ENCODE measurements at places on chromosomes 13 and 19.

- no peak for DNase-seq
These were observed 99.2 kb upstream of the MIR17HG start for GRCh38 chr13:91248249-91248648.

DNA sequence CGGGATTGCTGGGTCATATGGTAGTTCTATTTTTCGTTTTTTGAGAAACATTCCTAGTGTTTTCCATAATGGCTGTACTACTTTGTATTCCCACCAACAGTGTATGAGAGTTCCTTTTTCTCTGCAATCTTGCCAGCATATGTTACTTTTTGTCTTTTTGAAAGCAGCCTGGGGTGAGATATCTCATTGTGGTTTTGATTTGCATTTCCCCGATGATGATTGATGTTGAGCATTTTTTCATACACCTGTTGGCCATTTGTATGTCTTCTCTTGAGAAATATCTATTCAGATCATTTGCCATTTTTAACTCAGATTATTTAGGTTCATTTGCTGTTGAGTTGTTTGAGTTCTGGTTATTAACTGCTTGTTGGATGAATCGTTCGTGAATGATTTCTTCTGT, 18.5 kb upstream of the ATP12A start:
- no peak for DNase-seq

DNA sequence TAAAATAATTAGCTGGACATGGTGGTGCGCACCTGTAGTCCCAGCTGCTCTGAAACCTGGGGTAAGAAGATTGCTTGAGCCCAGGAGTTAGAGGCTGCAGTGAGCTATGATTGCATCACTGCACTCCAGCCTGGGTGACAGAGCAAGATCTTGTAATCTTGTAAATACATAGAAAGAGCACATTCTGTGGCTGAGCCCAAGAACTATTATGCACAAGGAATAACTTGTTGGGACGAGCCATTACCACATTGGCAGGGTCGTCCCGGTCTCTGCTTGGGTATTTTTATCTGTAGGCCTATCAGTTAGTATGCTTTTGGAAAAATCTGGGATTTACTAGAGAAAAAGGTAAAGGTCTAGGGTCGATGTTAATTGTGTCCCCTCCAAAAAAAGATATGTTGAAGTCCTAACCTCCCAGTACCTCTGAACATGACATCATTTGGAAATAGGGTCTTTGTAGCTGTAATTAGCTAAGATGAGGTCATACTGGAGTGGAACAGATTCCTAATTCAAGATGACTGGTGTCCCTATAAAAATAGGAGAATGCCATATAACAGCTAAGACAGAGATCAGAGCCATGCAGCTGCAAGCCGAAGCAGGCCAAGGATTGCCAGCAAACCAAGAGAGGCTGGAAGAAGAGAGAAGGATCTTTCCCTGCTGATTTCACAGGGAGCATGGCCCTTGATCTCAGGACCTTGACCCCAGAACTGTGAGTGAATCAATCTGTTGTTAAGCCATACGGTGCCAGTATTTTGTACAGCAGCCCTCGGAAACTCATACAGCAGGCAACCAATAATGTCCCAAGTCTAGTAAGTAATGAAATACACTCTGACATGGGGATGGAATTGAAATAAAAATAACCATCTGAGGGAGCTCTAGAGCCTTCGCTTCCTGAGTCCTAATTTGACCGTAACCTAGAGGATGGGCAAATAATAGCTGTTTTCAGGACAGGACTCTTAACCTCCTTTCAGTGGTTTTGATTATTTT, 77.0 kb downstream of the TM9SF2 start:
- DNase-seq, result no peak

DNA sequence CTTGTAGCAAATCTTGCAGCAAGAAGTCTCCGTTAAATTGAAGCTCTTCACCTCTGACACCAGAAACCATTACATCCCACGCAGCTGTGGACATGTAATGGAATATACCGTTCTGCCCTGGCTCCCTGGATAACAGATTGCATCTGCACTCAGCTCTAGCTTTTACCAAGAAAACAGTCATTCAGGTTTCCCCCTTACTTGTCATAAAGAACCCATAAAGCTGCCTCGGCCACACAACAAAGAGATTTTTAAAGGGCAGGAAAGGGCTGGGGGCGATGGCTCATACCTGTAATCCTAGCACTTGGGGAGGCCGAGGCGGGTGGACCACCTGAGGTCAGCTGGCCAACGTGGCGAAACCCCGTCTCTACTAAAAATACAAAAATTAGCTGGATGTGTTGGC, 127.6 kb upstream of the RFC3 start:
- no peak for DNase-seq

DNA sequence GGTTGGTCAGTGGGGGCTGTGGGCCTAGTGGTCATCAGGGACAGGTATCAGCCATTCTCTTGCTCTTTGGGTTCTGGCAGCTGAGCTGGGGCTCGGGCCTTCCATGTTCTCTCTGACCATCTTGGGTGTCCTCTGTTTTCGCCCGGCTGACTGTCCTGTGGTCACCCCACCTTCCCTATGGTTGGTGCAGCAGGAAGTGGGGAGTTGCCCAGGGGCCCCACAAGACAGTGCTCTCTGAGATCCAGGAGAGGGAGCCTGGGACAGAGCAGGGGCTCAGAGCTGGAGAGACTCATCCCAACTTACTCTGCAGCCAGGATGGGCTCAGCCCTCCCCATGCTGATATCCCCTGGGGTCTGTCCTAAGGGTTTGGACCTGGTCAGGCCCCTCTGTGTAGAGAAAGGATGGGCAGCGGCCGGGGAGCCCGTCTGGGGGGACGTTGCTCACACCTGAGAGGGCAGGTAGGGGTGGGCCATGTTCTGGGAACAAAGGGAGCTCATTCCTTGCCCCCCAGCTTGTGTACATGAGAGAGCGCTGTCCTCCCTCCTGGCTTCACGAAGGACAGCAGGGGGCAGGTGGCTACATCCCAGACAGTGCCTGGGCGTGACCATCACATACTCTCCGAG, 937 bp upstream of the CEACAM8 start:
- DNase-seq, result no peak

DNA sequence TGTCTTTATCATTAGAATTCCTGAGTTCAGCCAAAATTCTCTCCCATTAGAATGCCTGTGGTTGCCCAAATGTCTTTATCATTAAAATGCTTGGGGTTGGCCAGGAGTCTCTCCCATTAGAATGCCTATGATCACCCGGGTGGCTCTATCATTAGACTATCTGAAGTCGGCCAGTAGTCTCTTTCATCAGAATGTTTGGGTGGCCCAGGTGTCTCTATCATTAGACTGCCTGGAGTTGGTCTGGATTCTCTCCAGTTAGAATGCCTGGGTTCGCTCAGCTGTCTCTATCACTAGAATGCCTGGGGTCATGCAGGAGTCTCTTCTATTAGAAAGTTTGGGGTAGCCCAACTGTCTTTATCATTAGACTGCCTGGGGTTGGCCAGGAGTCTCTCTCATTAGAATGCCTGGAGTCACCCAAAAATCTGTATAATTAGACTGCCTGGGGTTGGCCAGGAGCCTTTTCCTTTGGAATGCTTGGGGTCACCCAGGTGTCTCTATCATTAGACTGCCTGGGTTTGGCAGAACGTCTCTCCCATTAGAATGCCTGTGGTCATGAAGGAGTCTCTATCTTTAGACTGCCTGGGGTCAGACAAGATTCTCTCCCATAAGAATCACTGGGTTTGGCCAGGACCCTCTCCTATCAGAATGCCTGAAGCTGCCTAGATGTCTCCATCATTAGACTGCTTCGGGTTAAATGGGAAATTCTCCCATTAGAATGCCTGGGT, 1478.3 kb downstream of the UQCRFS1 start:
- DNase-seq, result no peak

- no peak for DNase-seq
These were observed 17.9 kb downstream of the COG3 start for GRCh38 chr13:45482571-45483173.

- DNase-seq, result no peak
These were observed 1334.1 kb downstream of the EFNB2 start for GRCh38 chr13:105201351-105201750.

- no peak for DNase-seq
These were observed 20.8 kb upstream of the ZNF835 start for GRCh38 chr19:56692206-56692895.

GRCh38 chr13:67827992-67828391, 597.9 kb upstream of the PCDH9 start:
- no peak for DNase-seq

- no peak for DNase-seq
These were observed 22.8 kb downstream of the RASA3 start for GRCh38 chr13:114109641-114110041.

GRCh38 chr19:18683958-18684641, 620 bp downstream of the CRTC1 start:
- DNase-seq, result no peak

- no peak for DNase-seq
These were observed 1317.1 kb downstream of the SLITRK1 start for GRCh38 chr13:82565201-82565600.

- DNase-seq, result no peak
These were observed 1002.7 kb upstream of the PCDH20 start for GRCh38 chr13:62418376-62418775.

DNA sequence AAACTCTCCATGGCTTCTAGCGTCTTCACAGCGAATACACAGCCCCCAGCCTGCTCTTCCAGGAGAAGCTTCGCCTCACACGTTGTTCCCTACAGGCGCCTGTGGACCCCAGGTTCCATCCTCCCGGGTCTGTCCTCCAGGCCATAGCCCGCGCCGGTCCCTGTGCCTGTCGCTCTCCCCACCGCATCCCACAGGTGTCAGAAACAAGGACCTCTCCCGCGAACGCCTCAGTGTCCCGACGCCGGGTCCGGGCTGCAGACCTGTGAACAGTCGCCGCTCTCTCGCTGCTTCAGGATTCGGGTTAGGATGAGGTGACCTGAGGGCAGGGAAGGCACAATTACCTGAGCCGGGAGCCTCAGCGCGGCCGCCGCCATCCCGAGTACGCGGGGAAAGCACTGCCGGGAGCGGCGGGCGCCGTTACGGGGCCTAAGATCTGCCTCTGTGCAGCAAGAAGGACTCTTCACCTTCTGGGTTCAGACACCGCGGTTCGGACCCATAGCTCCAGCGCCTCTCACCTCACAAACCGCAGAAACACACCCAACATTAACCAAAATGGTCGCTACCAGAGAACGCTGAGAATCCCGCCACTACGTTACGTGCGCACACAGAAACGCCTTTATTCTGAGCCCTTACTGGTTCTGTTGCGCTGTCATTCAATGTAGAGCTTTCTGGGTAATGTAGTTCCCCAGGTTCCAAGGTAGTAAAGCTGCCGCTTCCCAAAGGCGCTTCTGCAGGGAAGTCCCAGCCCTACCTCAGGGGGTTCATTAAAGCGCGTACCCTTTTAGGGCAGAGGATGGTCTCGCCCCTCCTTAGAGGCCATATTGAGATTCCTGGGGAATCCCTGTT, at the start of gene ZNF418:
Gene ZNF418, minus strand, starts transcription at position 583 of the 846 bp plus-strand sequence. CDS start 1,580 bp downstream, outside the sequence.
- DNase-seq, result no peak

GRCh38 chr13:99280166-99280565, 22.0 kb upstream of the GPR18 start:
- no peak for DNase-seq

DNA sequence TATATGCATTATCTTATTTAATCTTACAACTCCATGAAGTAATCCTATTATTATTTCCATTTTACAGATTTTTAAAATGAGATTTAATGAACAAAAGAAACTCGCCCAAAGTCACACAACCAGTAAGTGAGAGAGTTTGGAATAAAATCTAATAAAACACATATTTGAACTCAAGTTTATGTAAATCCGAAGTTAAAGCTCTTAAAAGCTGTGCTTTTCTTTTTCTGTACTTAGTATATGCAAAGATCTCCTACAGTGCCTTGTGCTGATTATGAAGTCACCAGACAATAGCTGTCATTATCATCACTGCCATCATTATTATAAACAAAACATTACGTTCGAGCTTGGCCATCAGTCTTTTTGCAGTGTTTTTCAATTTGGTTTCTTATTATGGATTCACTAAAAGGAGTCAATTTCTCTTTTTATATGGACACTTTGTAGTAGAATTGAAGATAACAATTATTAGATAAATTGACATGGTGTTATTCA, 29.7 kb upstream of the ENOX1 start:
- no peak for DNase-seq

DNA sequence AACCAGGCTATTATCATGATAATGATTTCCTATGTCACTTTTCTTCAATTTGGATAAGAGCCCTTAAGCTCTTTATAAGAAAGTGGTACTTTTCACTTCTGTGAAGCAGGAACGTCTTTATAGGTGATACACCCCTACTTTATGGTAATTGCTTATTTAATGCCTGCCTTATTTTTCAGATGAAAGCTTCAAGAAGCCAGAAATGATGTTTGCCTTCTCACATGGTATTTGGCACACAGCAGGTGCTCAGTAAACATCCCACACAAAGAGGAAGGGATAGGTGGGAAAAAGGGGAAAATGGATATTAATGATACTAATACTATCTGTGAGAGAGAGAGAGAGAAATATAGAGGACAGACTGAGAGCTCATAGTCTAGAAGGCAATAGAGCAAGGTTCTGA, 29.0 kb upstream of the WASF3 start:
- no peak for DNase-seq

GRCh38 chr13:38421590-38422560, 72.2 kb downstream of the UFM1 start:
- DNase-seq, result no peak

DNA sequence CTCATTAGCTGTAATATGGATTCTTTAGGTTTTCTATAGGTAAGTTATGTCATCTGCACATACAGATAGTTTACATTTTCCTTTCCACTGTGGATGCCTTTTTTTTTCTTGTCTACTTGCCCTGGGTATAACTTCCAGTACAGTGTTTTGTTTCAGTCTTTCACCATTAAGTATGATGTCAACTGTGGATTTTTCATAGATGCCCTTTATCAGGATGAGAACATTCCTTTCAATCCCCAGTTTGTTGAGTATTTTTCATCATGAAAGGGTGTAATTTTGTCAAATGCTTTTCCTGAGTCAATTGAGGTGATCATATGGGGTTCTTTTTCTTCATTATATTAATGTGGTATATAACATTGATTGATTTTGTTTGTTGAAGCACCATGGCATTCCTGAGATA, 43.6 kb upstream of the SACS start:
- no peak for DNase-seq

DNA sequence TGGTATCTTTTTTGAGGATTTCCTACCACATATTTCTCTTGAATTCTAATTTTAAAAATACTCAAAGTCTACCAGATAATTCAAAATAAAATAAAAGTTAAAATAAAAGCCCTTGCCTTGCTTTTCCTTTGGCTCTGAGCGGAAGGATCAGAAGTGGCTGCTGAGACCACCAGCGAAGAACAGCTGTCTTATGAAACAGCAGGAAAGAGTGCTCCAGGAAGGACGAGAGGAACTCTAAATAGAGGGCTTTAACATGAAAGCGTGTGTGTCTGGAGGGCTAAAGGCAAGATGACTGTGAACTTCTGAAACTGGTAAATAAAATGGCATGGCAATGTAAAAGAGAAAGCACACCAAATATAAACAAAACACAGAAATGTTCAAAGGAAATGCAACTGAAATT, 521.5 kb upstream of the SPRY2 start:
- no peak for DNase-seq

- no peak for DNase-seq
These were observed 22.3 kb upstream of the CSNK1A1L start for GRCh38 chr13:37127691-37128241.

GRCh38 chr13:93446238-93446637, 219.6 kb downstream of the GPC6 start:
- DNase-seq, result no peak

Data from activated gamma-delta T cell (primary cell).